Stimulated activated CD4-positive, alpha-beta T cell treated with anti-CD3 and anti-CD28 coated beads, Interleukin-1b, Interleukin-23, amount 100 ng/mL, for 1 hour (primary cell): ENCODE measurements at places on chromosomes 2 and 18.

DNA sequence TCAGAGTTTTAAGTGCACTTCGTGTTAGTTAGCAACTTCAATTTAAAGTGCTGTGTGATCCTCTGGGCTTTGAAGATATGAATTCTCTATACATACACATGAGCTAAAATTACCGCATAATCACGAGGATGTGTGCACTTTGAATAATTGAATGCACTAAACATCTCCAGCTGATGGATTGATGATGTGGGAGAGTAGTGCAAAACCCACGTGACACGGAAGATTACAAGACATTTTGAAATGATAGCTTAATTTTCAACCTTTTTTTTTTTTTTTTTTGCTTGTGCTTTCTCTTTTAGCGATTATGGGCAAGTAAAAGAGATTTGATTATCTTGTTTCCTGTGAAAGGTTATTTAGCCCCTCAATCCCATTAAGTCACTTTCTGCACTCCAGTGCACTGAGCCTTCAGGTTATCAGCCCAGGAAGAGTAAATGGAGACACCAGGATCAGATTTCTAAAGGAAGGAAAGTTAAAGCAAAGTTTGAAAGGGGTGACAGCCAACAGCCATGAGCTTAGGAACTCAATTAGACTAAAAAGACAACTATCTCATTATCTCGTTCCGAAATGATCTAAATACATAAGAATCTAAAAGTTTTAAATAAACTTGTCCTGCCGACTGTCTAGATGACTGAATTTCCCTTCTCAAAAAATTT, 81.6 kb downstream of the CDK15 start:
- DNase-seq: no peak

- DNase-seq: no peak
Observed at GRCh38 chr2:191228861-191229260, 16.3 kb upstream of the MYO1B start.

- DNase-seq: no peak
Observed at GRCh38 chr2:169892951-169893350, 65.7 kb downstream of the UBR3 start.

- no peak for DNase-seq
Observed at GRCh38 chr2:220704810-220705209, 867.3 kb downstream of the EPHA4 start.

DNA sequence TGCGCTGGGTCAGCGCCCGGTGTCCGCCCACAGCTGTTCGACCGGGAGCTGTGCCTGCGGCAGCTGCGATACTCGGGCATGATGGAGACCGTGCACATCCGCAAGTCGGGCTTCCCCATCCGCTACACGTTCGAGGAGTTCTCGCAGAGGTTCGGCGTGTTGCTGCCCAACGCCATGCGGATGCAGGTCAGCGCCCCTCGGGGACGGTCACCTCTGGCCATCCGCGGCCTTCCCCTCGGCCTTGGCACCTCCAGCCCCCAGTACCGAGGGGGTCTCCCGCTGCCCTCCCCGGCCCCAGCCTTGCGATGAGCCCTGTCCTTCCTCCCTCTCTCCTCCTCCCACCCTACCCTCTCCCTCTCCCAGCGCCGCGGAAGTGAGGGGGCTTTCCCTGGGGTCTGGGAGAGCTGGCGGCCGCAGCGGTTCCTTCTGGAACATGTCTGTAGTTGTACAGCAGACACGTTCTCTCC, 53.2 kb upstream of the GPR17 start:
- DNase-seq: no peak

DNA sequence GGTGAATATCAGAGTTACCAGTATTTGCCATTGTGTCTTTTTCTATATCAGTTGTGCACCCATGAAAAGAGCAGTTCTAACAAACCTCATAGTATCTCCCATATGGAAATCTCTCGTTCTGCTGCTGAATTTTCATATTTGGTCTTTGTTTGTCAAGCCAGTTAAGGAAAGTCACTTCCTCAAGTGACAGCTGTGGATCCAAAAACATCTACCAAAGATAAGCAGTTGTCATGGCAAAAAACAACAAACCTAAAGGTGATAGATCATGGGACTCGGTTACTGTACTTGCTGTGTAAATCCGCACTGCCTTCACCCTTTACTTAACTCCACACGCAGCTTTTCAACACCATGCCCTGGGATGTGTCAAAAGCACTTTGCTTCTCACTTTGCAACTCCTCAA, 17.3 kb downstream of the BMP10 start:
- DNase-seq: no peak

DNA sequence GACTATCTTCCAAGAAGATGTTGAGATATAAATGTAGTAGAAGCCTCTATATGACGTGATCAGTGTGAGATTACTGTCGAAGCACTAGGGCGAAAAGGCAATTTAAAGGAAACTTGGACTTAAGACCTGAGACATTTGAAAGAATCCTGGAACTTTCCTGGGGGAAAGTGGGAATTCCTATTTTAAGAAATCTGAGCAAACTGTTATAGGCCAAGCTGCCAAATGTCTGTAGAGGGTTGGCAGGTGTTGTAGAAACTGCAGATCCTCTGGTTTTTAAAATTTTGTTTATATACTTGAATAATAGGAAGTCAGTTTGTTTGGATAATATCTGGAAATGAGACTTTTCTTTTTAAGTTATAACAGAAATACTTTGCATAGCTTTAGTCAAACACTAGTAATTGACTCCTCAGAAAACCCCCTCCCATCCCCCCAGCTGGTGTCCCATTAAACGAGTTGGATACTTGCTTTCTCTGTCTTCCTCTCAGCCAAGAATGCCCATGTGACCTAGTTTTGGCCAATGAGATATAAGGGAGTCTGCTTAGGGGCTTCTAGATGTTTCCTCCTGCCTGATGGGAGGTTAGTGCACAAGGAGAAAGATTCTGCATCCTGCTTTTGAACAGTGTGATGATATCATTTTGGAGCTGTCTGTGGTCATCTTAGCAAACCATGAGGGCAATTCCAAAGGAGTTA, 61.2 kb downstream of the MOGAT1 start:
- no peak for DNase-seq

DNA sequence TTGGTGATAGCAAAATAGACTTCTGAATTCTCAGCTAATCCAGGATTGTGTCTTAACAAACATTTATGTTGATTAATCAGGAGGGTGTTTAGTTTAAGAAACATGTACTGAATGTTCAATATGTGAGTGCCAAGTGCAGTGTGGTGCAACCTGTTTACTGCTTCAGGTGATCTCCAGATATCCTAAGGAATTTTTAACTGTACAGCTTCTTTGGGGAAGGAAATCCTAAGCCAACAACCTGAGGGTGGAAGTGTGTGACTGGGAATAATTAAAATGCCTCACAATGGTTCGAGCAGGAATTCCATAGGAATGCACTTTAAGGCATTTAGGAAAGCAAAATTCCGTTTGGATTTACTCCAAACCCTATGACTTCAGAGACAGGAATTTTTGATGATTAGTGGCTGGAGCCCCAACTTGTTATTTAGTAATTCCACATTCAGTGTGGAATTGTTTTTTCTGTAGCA, 16.4 kb downstream of the CRIM1 start:
- DNase-seq: no peak

DNA sequence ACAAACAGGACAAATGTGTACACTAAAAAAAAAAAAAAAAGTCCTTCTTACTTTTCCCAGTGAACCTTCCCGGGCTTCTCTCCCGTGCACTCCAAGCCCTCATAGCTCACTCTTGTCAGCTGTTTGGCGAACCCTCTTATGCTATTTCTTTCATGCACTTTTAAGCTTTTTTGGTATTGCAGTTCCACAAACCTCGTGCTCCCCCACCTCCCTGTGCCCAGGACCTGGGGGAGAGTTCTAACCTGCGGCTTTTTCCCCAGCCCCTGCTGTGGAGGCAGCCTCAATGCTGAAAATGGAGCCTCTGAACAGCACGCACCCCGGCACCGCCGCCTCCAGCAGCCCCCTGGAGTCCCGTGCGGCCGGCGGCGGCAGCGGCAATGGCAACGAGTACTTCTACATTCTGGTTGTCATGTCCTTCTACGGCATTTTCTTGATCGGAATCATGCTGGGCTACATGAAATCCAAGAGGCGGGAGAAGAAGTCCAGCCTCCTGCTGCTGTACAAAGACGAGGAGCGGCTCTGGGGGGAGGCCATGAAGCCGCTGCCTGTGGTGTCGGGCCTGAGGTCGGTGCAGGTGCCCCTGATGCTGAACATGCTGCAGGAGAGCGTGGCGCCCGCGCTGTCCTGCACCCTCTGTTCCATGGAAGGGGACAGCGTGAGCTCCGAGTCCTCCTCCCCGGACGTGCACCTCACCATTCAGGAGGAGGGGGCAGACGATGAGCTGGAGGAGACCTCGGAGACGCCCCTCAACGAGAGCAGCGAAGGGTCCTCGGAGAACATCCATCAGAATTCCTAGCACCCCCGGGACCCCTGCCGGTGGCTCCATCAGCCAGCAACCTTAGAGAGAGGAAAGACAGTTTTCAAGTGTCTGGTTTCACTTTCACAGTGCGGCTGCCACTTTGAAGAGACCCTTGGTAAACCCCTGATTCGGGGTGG, 826 bp downstream of the KCNE4 start:
- no peak for DNase-seq

- no peak for DNase-seq
Observed at GRCh38 chr2:75140288-75140687, 59.0 kb downstream of the TACR1 start.

GRCh38 chr2:192025637-192026036, 169.1 kb downstream of the TMEFF2 start:
- DNase-seq: no peak

- DNase-seq: no peak
Observed at GRCh38 chr2:179692610-179693009, 168.8 kb downstream of the ZNF385B start.

DNA sequence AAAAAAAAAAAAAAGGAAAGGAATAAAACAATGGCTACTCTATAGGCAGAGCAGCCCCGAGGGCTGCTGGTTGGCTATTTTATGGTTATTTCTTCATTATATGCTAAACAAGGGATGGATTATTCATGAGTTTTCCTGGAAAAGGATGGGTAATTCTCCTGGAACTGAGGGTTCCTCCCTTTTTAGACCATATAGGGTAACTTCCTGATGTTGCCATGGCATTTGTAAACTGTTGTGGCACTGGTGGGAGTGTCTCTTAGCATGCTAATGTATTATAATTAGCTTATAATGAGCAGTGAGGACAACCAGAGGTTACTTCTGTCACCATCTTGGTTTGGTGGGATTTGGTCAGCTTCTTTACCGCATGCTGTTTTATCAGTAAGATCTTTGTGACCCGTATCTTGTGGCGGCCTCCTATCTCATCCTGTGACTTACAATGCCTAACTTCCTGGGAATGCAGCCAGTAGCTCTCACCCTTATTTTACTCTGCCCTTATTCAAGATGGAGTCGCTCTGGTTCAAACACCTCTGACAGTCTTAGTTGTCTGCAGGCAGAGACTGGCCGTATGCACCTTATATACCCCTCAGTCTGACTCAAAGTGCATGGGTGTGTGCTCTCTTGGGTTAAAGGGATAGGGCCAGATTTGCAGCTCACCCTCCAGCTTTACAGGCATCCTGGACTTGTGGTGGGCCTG, 57.7 kb downstream of the HAUS1 start:
- no peak for DNase-seq

DNA sequence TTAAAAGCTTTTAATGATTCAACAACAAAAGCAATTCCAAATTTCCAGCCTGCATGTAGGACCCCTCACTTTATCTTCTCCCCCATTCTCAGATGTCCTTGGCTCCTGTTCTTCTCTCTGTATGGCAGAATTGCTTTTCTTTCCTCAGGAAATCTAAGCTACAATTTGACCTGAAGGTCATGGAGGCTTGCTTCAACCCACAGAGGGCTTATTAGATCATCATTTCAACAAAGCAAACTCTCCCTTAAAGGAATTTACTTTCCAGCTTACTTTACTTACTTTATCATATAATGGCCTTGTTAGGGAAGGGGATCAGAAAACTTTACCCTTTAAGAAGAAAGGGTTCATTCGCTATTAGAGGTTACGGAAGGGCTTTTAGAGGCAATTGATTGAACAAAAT, 211.5 kb downstream of the RAD51AP2 start:
- DNase-seq: no peak

- no peak for DNase-seq
Observed at GRCh38 chr2:148301362-148301761, 280.5 kb downstream of the MBD5 start.

DNA sequence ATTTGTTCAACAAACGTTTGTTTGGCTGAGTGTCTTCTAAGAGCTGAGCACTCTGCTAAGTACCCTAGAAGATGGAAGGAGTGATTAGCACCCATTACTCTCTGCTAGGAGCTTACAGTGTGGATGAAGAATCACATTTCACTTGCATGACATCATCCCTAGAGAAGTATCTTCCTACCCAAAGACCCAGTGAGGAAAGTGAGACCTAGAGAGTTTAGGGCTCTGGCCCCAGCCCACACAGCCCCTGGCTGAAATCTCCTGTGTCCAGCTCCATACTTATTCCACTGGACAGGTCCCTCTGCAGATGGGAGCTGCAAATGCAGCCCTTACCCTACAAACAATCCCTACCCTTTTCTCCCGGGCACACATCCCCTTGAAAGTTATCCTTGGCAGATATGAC, 26.8 kb upstream of the EPAS1 start:
- no peak for DNase-seq

DNA sequence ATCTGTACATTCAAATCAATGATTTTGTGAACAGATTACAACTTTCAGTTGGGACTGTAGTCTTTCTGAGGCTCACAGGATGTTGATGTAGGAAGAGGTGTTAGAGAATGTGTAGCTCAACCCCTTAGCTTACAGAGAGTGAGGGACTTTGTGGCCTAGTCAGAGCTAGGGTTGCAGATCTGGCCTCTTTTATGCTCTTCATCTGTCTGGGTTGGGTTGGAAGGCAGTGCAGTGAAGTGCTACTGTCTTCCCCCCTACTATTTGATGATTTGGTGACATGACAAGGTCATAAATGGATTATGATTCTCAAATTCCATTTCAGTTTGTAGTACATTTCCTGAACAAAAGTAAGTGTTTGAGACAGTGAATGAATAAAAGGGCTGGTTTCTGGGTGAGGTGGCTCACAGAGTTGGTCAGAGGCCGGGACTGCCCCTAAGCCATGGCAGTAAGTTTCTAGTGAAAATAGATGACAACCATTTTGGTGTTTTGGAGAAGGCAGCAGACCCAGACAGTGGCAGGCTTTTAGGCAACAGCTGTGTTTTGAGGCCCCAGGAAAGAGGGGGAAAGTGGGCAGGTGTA, 21.6 kb downstream of the MAP4K4 start:
- DNase-seq: no peak

- no peak for DNase-seq
Observed at GRCh38 chr18:2901423-2901985, 54.7 kb downstream of the EMILIN2 start.

GRCh38 chr18:78430131-78430758, 549.4 kb upstream of the SALL3 start:
- no peak for DNase-seq

DNA sequence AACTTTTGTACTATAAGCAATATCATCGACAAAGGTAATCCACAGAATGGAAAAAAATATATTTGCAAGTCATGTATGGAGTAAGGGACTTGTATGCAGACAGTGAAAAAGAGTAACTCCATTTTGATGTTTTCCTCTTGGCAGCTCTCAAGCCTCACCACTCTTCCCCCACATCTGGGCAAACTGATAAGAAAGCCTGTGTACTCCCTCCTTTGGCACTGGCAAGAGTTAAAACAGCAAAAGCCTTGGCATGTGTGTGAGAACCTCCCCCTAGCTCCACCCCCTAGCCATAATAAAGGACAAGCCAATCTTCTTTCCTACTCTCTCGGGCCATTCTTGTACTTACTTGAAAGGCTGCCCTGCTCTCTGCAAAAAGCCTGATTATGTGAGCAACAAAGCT, 335.2 kb downstream of the LRATD1 start:
- no peak for DNase-seq

GRCh38 chr2:35580956-35581355, 774.6 kb upstream of the CRIM1 start:
- DNase-seq: no peak
